ENCODE measurements at places on chromosomes 4 and X. TPM values are rescaled to one million over a fixed set of nuclear protein-coding genes. Genes with fewer than 3 reads are reported as not detected.

DNA sequence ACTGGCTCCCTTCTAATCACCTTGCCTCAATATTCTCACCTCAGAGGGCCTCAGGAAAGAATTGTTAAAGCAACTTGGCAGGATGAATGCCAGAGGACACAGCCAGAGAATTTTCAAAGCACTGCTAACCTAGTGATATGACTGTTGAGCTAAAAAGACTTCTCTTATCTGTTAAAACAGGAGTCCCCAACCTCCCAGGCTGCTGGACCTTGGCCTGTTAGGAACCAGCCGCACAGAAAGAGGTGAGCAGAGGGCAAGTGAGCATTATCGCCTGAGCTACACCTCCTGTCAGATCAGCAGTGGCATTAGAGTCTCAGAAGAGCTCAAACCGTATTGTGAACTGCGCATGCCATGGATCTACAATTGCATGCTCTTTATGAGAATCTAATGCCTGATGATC is 1.7 kb upstream of the KCNE5 start:
- DNase-seq: no peak

DNA sequence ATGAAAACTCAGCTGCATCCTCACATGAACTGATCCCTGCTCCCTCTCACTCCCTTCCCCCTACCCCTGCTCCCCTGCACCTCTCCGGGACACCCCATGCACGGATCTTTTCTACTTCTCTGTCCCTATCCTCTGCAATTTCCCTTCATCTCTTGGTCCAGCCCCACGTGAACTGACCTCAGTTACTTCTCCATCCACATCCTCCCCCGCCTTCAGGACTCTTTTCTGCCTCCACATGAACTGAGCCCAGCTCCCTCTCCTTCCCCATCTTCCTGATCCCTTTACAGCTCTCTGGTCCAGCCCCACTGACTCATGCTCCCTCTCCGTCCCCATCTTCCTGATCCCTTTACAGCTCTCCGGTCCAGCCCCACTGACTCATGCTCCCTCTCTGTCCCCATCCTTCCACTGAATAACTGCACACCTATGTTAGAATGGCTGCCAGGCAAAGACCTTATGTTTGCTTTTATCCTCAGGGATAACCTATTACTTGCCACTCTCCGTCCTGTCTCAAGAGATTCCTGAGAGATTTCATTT is 5.6 kb downstream of the CETN2 start:
- DNase-seq: no peak

Gene ELF4
- 21.0 TPM for total RNA-seq

Gene RAB33A
- 4.3 TPM for total RNA-seq

DNA sequence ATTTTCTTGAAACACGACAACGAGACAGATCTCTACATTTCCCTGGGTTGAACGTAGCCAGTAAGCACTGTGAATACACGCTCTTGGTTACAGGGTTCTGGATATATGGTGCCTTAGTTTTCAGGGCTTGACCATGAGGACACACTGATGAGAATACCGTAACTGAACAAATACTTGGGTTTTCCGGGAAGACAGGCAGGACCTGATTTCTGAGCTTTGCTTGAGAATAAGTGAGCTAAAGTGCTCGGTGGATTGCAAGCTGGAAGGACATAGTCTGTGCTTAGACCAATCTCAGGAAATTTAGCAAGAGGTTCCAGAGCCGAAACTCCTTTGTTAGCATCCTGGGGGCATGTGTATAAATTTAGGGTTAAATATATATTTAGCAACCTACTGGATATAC is 876 bp upstream of the TACR3 start:
- DNase-seq: no peak

GRCh38 chr4:164212134-164212533 is 541.8 kb upstream of the SMIM31 start:
- DNase-seq: no peak

DNA sequence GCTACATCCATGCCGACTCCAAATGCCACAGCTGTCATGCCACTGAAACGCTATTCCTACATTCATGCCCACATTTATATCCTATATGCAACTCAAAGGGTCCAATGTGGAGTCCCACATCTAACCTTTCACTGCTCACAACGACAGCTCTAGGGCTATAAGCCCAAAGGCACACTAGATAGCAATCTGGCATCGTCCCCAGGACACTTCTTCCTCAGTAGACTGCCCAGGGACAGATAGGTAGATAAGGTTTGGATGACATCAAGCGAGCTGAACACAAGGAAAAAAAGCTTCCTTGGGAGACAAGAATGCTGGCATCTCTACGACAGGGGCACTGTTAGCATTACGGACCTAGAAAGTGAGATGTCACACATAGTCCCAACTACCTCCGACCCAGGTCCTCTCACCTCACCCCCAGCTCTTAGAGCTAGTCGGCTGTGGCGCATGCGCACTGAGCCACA is 685 bp downstream of the RAB9B start:
- no peak for DNase-seq

GRCh38 chr4:185467101-185467500 is 4.4 kb downstream of the CCDC110 start:
- DNase-seq: no peak

DNA sequence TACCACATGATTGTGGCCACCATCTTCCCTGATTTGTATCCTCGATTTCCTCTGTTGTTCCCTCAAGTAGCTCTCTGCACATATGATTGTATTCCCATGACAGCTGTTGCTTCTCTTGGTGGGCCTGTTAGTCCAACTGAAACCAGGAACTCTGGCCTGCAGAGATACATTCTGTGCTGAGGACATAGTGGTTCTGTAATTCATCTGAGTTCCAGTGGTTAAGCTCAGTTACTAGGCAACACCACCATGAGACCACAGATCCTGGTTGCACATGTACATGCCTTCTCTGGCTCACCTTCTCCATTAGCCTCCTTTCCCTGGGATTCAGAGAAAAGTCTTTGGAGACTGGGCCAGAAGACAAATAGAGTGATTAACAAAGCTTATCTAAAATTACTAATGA is 172.1 kb upstream of the SLC7A11 start:
- no peak for DNase-seq

Gene MYL5
- total RNA-seq: 32.1 TPM

Gene NSUN7
- total RNA-seq: 22.4 TPM

- DNase-seq: no peak
Observed at GRCh38 chr4:105992641-105993305, 97.5 kb downstream of the NPNT start.

GRCh38 chrX:136823175-136823574 is 42.4 kb upstream of the ARHGEF6 start:
- no peak for DNase-seq

GRCh38 chrX:150940844-150941495 is 42.2 kb upstream of the HMGB3 start:
- no peak for DNase-seq

- peak; percentile 19 for DNase-seq
Observed at GRCh38 chrX:153649178-153649914, 2.3 kb downstream of the DUSP9 start.

Gene SORBS2
- 9.2 TPM for total RNA-seq

- DNase-seq: no peak
Observed at GRCh38 chr4:122384245-122384644, 5.4 kb downstream of the ADAD1 start.

DNA sequence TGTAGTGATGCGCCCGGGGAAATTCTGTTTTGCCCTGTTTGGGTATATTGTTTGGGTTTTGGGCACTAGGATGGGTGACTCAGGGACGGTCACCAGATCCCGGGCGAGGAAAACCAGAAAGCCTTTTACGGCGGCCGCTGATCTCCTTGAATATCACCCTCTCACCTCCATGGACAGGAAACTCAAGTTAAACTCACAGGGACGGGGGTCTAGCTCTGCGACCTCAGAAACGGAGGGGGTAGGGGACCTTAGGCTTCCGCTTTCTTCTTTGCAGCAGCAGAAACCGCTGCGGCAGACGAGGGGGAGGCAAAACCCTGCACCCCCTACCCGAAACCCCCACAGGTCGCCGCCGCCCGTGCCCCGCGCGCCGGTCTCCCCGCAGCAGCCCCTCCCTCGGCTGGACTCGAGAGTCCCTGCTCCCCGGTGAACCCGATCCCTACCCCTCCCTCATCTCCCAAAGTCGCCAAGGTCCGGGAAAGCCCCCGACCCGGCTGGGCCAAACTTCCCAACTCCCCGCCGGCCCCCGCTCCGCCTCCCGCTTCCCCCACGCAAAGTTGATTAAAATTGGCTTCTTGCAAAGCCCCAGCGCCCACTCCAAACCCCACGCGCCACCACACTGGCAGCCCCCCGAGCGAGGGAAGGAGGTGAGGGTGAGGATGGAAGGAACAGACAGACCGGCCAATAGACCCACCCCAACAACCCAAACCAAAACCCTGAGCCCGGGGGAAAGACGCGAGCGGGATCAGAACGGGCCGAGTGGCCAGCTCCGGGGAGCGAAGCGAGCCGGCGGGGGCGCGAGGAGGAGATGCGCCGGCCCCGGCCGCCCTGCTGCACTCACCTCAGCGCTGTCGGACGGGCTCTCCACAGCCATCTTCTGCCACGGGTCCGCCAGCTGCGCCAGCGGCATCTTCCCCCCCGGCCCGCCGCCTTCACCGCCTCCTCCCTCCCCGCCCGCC is 705 bp downstream of the RPS6KA3 start:
- peak; percentile 41 for DNase-seq

DNA sequence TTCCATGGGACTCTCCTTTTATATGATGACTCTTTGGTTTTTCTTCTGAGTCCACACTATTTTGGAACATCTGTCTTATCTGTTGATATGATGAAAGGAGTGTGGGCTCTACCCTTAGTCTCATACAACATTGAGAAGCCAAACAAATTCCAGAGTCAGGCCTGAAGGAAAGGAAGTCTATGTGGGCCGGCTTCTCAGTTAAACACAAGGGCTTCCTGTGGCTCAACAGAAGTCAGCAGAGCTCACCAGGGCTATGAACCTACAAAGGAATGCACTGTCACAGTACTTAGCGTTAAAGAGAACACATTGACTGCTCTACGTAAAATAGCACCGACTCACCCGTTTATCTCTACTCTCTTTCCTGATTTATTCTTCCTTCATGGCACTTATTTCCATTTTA is 641.0 kb upstream of the FRG1 start:
- no peak for DNase-seq

DNA sequence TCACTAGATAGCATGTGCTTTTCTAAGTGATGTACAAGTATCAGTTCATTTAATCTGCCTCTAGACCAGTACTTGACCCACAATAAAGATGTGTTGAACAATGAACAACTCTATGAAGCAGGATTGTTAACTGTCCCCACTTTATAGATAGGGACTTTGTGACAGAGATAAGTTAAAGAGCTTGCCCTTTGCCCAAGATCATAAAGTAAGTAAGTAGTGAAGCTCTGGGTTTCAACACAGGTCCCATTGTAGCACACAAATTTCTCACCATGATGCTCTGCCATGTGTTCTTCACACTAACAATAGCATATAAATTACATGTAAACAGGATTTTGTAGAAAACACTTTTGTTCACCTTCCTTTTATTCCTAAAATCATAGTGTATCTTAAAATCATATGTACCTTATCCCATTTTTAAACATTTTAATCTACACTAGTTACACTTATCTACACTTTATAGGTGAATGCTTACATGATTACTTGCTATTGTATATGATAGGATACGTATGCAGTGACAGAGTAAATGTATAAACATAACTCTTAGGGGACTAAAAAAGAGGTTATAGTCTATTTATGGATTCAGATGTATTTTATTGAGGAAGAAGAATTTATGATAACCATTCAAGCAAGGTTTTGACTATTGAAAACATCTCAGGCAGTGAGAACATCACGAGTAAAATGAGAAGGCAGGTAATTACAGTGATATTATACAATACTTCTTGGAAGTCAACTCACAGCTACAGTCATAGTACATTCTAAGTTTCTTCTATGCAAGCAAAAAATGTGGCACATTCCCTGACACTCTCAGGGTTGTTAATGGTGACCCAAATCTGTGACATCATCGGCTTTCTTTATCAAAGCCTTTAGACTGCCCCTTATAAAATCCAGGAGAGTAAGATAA is 2275.1 kb downstream of the PCDH7 start:
- no peak for DNase-seq

- no peak for DNase-seq
Observed at GRCh38 chr4:36961420-36961819, 283.1 kb upstream of the NWD2 start.

Gene TIGD4
- total RNA-seq: 0.65 TPM

Gene TLR10
- total RNA-seq: not detected

Gene CDS1
- total RNA-seq: 18.7 TPM

Gene RLIM
- 50.9 TPM for total RNA-seq

DNA sequence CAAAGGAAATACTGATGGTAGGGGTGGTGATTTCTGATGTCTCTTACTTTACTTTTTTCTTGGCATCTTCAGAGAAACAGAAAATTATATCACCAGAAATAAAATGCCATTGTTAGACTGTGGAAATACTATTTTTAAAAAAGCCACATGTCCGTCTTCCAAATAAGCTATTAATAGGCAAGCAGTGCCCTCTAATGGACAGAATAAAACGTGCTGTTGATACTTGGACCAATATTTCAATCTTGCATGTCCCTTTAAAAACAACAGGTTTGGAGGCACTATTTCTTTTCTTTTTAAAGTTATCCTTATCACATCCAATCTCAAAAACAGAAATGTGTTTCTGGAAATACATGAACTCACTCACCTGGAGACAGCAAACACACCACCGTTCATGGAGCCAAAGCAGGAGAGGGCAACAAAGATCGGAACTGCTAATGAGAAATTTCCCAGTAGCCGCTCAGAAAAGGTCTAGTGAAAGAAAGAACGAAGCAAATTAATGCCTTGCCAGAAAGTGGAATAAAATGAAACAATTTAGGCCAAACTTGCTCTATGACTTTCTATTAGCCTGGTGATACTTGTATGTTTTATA is 59.2 kb downstream of the SLC7A11 start:
- no peak for DNase-seq

DNA sequence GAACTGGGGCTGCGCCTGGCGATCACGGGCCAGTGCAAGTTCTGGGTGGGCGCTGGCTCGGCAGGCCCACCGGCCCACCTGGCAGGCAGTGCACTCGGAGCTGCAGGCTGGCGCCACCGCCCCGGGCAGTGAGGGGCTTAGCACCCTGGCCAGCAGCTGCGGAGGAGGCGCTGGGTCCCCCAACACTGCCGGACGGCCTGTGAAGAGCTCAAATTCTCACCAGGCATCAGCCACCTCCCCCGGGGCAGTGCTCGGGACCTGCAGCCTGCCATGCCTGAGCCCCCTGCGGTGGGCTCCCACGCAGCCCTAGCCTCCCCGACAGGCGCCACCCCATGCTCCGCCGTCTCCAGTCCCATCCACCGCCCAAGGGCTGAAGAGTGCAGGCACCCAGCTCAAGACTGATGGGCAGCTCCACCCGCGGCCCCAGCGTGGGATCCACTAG is 7.1 kb upstream of the ZNF330 start:
- DNase-seq: no peak

DNA sequence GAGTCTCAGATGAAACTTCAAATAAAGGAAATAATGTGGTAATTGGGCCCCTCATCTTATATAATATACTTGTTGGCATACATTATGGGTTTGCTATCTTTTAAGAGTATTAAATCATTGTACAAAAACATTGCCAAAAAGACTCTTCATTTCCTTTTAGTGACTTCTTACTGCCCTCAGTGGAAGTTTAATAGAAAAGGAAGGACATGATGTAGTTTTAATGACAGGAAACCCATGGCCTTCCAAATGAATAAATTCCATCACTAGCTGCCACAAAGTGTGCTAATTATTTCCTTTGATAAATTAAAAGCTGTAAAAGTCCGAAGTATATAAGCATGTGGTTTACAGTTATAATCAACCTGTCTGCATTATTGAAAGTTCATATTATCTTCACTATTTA is 350.9 kb upstream of the HAND2 start:
- no peak for DNase-seq

Gene LRP2BP
- total RNA-seq: 1.6 TPM
